ENCODE measurements at places on chromosomes 13 and 19.

- DNase-seq = no peak
These were observed 449.5 kb downstream of the LIG4 start for GRCh38 chr13:107765724-107766401.

DNA sequence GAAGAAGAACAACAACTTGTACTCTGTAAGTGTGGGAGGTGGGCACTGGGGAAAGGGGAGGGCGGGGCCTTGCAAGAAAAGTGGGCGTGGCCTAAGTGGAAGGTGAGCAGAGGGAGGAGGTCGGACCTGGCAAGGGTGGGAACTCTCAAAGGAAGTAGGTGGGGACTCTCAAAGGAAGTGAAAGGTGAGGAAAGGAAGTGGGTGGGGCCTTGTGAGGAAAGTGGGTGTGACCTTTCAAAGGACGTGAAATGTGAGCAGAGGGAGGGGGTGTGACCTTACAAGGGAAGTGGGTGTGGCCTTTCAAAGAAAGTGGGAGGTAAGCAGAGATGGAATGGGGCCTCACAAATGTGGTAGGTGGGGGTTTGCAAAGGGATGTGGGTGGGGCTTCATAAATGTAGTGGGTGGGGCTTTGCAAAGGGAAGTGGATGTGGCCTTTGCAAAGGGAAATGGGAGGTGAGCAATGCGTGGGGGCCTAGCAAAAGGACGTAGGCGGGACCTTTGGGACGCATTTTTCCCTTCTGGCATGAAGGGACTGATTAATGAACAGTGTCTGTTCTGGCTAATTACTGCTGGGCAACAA, 25.9 kb downstream of the ACSBG2 start:
- peak; percentile 95 for DNase-seq

- no peak for DNase-seq
These were observed 42.3 kb downstream of the GJA3 start for GRCh38 chr13:20118268-20119140.

DNA sequence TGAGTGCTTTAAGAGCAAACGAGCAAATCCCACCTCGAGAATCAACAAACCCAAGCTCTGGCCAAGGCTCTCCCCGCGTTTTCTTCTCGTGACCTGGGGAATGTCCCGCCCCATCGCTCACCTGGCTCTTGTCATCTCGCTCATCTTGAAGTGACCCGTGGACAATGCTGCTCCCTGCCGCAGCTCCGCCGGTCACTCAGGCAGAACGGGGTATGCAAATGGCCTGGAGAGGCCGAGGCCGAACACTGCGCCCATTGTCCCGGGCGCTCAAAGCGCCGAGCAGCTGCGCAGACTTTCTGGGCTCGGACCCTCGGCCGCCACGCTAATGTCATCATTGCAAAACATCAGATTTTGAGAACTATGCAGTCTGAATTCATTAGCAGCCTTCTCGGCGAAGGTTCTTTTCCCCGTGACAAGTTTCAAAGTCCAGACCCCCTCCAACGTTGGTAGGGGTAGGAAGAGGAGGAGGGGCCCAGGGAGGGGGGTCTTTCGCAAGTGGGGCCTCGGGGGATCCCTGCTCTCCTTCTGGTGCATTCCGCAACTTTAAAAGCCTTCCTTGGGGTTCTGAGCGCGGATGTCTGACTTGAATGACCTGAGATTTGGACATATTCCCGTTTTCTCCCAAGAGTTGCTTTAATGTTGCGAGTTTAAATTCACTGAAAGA, 39.7 kb downstream of the SOX1 start:
- no peak for DNase-seq

DNA sequence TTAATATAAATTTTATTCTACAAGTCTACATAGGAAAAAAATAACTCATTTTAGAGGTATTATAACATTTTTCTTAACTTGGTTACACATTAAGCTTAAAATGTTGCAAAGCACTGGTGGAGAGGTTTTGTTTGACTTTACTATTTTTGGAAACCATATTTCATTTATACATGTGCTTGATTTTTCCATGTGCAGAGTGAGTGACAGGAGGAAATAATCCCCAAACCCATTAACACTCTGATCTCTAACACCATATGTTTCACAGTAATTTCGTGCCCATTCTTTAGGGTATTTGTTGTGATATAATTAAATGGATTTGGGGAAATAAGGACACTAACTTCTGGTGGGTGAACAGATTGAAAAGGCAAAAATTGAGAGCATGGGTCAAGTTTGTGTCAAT, 2124.4 kb upstream of the PCDH20 start:
- no peak for DNase-seq

DNA sequence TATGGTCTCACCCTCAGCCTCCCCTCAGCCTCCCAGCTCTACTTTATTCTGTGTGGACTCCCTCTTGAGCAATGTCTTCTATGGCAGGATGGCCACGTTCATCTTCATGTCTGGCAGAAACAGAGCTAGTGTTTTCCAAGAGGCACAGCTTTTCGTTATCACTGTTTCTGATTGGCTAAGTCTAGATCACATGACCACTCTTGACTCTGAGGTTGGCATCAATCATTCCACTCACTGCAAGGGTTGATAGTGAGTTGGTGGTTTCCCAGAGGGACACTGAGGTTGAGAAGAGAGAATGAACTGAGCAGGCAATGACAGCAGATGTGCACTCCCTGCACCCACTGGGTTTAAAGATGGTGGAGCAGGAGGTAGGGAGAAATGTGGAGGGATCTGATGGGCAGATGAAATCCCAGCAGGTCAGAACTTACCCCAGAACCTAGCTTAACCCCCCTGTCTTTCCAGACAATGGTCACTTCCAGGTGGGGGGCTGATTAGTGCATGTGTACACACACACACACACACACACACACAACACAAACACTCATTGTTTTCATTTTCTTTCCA, 26.3 kb upstream of the UQCRFS1 start:
- peak; percentile 19 for DNase-seq

DNA sequence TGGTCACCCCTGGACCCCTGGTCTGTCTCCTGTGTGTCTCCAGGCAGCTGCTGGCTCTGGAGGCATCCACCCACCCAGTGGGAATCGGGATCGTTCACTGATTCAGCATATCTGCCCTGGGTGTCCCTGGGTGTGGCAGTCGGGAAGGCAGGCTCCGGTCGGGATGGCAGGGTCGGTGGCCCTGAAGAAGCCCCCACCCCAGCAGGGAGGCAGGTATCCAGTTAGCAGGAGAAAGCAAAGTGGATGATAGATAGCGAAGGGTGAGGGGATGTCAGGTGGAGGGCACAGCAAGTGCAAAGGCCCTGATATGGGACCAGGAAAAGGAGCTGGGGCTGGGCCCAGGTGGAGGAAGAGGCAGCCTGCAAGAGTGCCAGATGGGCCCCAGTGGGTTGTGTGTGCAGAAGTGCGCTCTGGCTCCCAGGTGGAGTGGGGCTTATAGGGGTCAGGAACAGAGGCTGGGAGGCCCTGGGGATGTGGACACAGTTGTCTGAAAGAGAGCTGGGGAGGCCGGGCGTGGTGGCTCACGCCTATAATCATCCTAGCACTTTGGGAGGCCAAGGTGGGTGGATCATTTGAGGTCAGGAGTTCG, 2.3 kb downstream of the SSBP4 start:
- DNase-seq = no peak

- DNase-seq = peak; percentile 64
These were observed 126.3 kb downstream of the STK24 start for GRCh38 chr13:98450539-98451111.

GRCh38 chr19:39832341-39833083, 1.4 kb downstream of the DYRK1B start:
- DNase-seq = peak; percentile 35

DNA sequence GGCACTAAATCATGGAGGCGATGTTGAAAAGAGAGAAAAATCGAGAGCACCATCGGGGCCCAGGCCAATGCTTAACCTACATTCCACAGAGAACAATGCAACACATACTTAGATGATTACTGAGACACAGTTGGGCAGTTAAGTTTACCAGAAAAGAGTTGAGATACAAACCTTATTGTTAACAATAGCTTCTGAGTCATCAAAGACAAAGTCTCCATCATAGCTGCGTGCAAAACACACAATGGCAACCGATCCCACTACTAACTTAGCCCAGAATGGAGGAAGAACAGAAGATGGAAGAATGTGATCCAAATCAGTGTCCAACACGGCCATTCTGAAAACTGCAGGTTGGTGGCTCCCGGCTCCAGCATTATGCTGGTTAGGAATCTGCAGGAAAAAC, 6.2 kb downstream of the TMTC4 start:
- no peak for DNase-seq

DNA sequence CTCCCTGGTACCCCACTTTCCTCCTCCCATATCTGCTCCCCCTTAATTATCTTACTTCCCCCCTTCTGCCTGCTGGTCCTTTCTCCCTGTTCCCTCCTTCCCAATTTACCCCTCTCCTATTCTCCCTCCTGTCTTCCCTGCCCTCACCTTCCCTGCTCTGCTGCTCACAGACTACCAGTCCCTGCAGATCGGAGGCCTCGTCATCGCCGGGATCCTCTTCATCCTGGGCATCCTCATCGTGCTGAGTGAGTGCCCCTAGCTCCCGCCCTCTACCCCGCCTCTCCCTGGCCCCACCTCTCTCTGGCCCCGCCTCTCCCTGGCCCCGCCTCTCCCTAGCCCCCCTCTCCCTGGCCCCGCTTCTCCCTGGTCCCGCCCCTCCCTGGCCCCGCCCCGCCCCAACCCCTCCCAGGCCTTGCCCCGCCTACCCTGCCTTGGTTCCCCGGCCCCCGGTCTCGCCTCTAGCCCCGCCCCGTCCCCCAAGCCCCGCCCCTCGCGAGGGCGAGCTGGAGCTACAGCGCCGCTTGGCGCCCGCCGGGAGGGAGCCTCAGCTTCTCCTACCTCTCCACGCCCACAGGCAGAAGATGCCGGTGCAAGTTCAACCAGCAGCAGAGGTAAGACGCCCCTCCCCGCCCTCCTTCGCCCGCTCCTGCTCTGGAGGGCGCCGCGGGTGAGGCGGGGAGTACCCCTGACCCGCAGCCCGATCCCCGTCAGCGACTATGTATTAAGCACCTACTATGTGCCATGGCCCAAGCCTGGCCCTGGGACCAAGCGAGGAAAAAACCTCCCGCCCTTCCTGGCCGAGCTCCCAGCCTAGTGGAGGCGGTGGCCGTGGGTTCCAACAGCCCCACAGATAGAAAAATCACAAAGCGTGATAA, 1.9 kb upstream of the FXYD7 start:
- DNase-seq = peak; percentile 85

- no peak for DNase-seq
These were observed 186.1 kb downstream of the GPC6 start for GRCh38 chr13:93412676-93413075.

GRCh38 chr13:29519921-29520320, 75.6 kb downstream of the SLC7A1 start:
- no peak for DNase-seq

Measured in Jurkat, Clone E6-1 (cell line).